ENCODE measurements at places on chromosomes 3 and 15.
A peak's percentile ranks its signal among the peaks of the same experiment; 100 is the strongest.

- DNase-seq = no peak
These were observed 3.7 kb downstream of the MELTF start for GRCh38 chr3:197025736-197026480.

- DNase-seq = peak; percentile 48
These were observed 51.6 kb downstream of the TP53BP1 start for GRCh38 chr15:43441316-43441715.

DNA sequence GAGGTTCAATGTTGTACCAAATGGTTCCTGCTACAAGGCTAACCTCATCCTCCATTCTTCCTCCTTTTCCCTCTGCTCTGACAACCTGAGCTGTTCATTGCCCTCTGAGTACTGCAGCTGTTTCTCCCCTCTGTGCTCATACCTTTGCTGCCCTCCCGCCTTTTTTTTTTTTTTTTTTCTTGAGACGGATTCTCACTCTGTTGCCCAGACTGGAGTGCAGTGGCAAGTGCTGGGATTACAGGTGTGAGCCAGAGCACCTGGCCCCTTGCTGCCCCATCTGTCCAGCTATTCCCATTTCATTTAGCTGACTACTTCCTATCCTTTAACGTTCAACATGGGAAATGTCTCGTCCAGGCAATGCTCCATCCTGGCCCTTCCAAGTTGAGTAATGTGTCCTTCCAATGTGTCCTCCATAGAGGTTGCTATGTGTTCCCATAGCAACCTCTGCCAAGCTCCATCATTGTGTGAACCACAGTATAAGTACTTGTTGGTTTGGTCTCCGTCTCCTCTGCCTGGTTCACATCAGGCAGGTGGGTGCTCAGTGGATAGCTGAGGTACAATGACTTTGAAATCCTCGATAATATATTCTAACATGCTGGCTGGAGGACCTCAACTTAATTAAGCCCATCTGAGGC lies 179.9 kb upstream of the ANKRD28 start:
- DNase-seq = no peak

DNA sequence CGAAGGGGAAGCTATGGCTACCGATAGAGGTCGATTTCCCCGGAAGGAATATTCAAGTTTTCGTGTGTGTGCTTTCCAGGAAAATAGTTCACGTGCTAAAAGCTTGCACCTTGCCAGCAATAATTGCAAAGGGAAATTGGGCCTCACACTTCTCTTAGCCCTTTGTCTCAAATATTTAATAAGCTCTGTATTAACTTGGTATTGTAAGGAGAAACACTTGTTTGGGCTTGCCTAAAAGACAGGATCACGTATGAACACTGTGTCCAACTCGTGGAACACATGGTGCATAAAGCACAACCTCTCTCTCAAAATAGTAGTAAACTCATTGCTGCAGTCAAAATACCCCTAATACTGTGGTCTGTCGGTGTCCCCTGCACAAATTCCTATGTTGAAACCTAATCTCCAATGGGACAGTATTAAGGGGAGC lies 352 bp upstream of the TMF1 start:
- no peak for DNase-seq

DNA sequence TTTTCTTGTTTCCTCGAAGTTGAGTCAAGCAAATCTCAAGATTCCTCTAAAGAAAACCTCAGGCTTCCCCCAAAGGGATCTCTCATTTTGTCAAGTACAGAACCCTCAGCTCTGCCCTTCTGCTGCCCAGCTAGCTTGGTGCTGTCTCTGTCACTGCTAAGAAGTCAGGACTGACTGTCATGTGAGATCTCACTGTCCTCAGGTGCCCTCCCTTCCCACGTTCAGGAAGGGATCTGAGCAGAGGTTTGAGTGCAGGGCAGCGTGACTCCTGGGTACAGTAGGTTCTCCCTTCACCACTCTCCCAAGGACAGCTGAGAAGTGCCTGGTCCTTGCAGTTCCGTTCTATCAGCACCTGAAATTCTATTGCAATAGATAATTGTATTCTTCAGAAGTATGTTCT lies 229.7 kb downstream of the SLCO3A1 start:
- no peak for DNase-seq

- DNase-seq = no peak
These were observed 5.2 kb downstream of the CSPG5 start for GRCh38 chr3:47573190-47574172.

DNA sequence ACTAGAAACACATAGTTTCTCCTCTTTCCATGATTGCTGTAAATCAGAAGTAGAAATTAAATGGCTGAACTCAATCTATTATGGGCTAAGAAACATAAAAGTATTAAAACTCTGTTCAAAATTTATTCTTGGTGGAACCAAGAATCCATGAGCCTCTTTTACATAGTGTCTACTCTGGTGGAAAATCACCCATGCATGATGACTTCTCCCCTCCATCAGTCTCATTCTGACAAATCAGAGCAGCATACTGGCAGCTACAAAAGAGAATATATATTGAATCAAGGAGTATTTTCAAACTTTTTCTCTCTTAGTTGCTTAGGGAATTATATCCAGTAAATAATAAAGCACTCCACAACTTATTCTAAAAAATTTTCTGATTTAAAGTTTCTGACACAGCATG lies 536.9 kb upstream of the CCDC54 start:
- no peak for DNase-seq

- peak; percentile 44 for DNase-seq
These were observed 94.6 kb upstream of the RASGRF1 start for GRCh38 chr15:79185199-79185598.

GRCh38 chr3:123153125-123154019 lies 48.4 kb upstream of the SEC22A start:
- DNase-seq = peak; percentile 80

- no peak for DNase-seq
These were observed 55.1 kb downstream of the DNAJB8 start for GRCh38 chr3:128411574-128412064.

DNA sequence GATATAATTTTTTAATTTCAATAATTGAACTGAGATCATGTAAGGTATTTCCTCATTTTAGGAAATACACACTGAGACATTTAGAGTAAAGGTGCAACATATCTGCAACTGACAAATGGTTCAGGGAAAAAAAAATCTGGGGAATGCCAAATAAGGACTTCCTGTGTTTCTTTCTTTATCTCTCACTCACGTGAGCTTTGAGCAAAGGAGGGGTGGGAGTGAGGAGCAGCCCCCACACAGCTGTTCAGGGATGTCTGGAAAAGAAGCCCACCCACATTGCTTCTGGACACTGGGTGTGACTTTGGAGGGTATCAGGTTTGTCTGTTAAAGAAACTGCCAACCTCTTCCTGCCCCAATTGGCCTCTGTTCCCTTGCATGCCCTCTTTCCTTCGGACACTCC lies 5.6 kb upstream of the TP63 start:
- no peak for DNase-seq

- DNase-seq = no peak
These were observed 55.6 kb downstream of the MYO9A start for GRCh38 chr15:72062319-72062718.

GRCh38 chr3:71551311-71551919 lies 32.1 kb downstream of the FOXP1 start:
- DNase-seq = no peak

Data from NAMALWA (cell line).